ENCODE measurements at places on chromosomes 11 and 22. TPM values are rescaled to one million over a fixed set of nuclear protein-coding genes. Genes with fewer than 3 reads are reported as not detected.

OTOG gene
- not detected for total RNA-seq

CARD10 gene
- 10.5 TPM for total RNA-seq

KCNQ1OT1 gene
- 0.60 TPM for total RNA-seq

GRCh38 chr11:65588199-65589054 is 7.2 kb downstream of the KCNK7 start:
- ATAC-seq = peak; percentile 58

- no peak for ATAC-seq
Observed at GRCh38 chr11:75530577-75530976, 4.8 kb upstream of the GDPD5 start.

DNA sequence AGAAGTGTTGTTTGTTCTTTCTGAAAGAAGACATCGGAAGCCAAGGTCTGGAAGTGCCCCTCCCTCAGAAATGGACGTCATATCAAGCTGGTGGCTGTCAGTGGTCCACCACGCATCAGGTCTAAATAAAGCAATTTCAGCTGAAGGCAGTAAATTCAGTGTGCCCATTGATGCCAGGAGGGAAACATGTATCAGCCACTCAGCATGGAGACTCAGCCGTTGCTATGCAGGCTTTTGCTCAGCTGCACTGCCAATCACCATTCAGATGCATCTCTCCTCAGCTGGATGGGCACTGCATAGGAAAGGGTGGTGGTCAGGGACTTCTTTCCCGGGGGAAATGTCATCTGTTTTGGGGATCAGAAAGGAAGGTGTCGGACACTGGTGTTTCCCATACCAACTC is 878.2 kb downstream of the NTM start:
- ATAC-seq = no peak

DNA sequence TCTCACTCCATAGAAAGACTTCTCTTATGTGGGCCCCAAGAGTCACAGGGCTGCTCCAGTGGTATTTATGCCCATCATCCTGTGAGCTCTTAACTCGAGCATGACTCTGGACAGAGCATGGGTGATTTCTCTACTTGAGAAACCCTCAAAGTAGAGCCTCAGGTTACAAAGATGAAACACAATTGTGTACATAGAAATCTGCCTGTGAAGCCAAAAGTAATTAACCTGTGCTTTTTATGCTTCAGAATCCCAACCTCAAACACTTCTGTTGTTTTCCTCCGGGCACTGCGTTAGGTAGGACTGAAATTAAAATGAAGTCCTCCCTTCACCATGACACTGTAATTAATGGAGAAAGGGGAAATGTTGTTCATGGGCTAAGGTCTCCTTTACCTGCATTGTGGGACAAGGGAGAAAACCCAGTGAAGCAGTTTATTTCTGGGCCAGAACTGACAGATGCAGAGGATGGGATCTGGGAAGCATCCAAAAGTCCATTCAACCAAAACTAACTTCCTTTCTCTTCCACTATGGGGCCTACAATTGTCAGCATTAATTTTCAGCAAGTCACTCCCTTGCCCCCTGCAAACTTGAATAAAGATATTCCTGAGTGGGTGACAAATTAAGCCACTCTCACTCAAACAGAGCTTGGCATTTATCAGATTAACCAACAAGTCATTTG is 24.1 kb upstream of the POU2AF1 start:
- ATAC-seq = no peak

DNA sequence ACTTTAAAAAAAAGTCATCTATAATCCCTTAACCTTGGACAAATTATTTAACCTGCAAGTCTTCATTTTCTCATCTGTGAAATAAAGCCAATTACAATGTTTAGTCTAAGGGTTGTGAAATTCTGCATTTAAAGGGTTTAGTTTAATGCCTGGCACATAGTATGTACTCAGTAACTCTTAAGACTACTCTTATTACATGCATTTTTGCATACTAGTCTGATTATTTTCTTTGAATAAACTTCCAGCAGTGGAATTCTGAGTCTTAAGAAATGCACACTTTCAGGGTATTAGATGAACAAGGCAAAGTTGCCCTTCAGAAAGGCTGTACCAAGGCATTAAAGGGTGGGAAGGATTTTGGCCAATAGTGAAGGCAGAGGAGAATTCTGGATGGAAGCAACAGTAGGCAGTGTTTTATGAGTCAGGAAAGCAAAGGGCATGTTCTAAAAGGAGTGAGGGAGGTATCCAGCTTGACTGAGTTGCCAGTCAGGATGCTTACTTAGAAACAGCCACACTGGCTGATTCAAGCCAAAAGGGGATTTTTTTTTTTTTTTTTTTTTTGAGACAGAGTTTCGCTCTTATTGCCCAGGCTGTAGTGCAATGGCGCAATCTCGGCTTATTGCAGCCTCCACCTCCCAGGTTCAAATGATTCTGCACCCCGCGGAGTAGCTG is 50.5 kb downstream of the SWAP70 start:
- ATAC-seq = peak; percentile 35

DNA sequence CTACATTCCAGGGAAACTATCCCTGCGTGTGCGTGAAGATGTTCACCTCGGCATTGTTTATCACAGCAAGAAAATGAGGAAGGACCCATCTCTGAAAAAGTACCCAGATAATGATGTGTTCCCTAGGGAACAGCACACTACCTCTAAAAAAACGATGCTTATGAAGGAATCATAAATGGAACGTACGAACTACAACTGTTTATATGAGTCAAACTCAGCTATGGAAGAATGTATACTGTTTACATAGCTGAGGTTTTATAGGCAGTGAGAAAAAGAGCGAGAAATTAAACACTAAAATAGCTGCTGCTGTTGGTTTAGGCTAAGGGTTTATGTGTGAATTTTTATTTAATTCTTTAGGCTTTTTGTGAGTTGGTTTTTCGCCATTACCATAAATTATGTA is 48.9 kb downstream of the APOL1 start:
- ATAC-seq = no peak

GRCh38 chr11:83819931-83820549 is 533.9 kb upstream of the CCDC90B start:
- ATAC-seq = peak; percentile 49
